Cardiac fibroblast (primary cell): ENCODE measurements at places on chromosomes 5 and 9.
A peak's percentile ranks its signal among the peaks of the same experiment; 100 is the strongest.

GRCh38 chr5:8516356-8516755 lies 647.4 kb downstream of the MTRR start:
- DNase-seq, result no peak

GRCh38 chr9:84154320-84154719 lies 173.7 kb downstream of the RMI1 start:
- DNase-seq, result peak; percentile 67

- no peak for DNase-seq
Observed at GRCh38 chr5:6319116-6319515, 59.2 kb downstream of the MED10 start.

DNA sequence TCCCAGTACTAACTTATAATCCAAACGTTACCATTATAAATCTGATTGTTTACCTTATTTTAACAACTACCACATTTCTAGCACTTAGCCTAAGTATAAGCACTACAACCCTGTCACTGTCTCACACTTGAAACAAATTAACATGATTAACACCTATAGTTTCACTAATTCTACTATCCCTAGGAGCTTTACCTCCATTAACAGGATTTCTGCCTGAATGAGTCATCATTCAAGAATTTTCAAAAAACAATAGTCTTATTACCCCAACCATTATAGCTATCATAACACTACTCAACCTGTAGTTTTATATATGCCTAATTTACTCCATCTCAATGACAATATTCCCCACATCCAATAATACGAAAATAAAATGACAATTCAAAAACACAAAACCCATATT lies 89.6 kb downstream of the INSL6 start:
- DNase-seq, result no peak

DNA sequence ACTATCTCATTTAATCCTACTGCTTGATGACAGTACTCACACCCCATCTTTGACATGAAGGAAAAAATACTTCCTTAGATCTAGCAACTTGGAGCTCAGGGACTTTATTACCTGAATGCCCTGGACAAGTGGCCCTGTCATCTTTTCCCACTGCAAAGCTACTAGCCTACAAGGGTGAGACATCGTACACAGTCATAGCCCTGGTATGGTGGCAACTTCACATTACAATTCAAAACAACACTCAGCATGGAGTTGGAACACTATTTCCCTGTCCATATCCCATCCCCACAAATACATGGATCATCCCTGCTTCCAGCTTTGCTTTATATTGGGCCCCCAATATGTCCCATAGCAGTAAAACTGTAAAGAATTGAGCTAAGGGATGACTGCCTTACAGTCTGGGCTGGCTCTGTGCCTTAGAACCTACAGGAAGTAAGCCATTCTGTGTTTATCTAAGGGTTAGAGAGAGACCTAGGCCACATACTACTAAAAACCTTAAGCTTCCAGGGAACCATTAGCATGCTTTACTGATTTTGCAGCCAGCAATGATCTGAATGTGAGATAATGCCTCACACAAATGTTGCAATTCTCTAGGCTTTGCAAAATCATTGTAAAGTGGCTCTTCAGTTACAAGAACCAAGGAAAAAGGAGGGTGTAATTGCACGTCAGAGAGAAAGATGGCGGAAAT lies 55.9 kb downstream of the OTULIN start:
- DNase-seq, result peak; percentile 58

DNA sequence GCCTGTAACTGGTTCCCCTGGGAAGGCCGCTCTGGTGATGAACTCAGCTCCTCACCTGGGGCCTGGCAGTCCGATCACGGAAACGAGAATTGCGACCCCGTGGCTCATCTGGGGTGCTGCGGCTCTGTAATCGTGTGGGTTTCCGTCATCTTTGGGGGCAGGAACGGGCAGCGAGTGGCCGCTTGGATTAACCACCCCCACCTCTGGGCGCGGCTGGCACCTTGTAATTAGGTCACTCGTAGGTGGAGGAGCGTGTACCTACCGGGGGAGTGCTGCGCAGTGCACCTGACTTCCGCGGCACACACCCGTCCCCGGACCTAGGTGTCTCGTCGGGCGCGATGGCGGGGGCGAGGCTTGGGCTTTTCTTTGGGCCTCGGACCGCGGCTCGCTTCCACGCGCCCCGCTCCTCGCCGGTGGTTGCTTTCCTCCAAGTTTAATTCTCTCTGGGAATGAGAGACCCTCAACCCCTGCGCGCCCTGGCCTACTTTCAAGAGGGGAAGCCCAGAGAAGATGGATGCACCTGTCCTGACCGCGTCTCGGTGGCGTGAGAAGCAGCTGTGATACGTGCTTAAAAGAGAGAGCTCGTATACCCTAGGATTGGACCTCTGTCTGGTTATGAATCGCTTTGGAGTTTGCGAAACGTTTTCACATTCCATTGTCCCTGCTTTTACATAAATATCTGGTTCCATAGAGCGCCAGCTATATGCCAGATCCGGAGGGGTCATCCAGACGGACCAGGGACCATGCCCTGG lies 744 bp upstream of the PPP2CA start:
- DNase-seq, result no peak
